ENCODE measurements at places on chromosomes 16 and 17. TPM values are rescaled to one million over a fixed set of nuclear protein-coding genes. Genes with fewer than 3 reads are reported as not detected.
A peak's percentile ranks its signal among the peaks of the same experiment; 100 is the strongest.

The VWA3A gene
- not detected for total RNA-seq

The CIITA gene
- total RNA-seq: 0.06 TPM

The STH gene
- total RNA-seq: not detected

The ATP6V0D1 gene
- 47.3 TPM for total RNA-seq

GRCh38 chr16:69928856-69929400 is 22.2 kb upstream of the CLEC18A start:
- DNase-seq: no peak

GRCh38 chr17:45003877-45004276 is 35.8 kb upstream of the C1QL1 start:
- DNase-seq: no peak

- no peak for DNase-seq
Observed at GRCh38 chr16:46973996-46974324, 486 bp upstream of the DNAJA2 start.

DNA sequence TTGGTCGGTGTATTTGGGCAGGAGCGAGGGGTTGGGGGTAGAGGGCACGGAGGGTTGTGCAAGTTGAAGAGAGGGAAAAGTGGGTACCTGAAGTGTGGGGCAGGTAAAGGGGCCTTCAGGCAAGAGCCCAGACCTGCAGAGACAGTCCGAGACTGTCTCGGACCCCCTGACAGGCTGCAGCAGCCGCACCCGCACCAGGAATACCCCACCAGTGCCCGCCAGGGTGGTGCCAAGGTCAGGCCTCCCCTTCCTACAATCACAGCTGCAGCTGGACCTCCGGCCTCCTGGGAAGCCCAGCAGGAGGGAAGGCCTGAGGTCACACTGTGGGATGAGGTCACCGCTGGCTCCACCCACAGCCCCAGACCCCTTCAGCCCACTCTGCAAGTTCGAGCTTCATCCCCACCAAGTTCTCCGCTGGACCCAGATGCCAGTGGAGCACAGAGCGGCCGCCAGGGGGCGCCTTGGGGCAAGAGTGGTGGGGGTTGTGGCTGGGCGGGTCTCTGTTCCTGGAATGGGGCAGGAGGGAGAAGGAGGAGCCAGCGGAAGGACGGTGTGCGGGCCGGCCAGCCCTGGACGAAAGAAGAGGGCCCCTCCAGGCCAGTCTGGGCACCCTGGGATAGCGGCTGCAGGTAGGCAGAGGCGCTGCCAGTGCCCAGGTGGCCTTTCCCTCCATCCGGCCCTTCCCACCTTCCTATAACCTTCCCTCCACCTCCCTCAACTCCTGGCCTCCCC is at the start of gene HSD3B7:
Gene HSD3B7 (plus strand): TSS at position 539 of the 732 bp plus-strand sequence. CDS start 452 bp downstream, outside the sequence.
- peak; percentile 74 for DNase-seq

DNA sequence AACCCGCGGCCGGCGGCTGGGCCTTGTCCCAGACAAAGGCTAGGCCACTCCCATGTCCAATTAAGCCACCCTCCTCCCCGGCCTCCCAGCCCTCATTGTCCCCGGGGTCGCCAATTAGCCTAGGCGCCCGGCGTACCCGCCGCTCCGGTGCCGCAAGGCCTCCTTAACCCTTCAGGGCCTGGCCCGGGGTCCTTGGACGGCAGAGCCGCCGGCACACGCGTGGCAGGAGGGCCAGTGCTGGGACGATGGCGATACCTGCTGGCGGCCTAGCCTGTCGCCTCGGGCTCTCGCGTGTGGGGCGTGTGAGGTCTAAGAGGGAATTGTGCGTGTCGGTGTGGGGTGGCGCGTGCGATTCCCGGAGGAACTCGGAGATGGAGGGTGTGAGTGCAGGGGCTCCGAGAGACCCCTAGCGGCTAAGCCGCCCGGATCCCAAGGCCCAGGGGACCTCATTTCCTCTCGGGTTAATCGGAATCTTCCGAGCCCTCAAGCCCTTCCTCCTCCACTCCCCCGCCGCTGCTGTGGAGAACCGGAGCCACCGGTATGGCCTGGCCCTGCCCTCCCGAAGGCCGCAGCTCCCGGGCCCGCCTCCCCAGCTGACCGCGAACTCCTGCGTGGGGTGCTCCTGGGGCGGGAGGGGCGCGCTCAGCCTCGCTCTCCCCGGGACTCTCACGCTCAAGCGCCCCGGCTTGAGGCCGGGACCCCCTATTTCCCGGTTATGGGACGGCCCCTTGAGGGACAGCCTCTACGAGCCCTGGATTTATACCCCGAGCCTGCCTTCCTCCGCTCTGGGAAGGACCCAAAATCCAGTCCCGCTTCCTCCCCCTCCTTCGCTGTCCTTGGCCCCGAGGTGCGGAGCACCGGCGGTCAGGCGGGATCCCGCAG is 11.9 kb downstream of the TBX2 start:
- DNase-seq: peak; percentile 82

- no peak for DNase-seq
Observed at GRCh38 chr17:83100220-83100852, 20.9 kb downstream of the METRNL start.

All from H1 (cell line).